NCI-H524 (cell line): ENCODE measurements at places on chromosomes 2 and 18.

DNA sequence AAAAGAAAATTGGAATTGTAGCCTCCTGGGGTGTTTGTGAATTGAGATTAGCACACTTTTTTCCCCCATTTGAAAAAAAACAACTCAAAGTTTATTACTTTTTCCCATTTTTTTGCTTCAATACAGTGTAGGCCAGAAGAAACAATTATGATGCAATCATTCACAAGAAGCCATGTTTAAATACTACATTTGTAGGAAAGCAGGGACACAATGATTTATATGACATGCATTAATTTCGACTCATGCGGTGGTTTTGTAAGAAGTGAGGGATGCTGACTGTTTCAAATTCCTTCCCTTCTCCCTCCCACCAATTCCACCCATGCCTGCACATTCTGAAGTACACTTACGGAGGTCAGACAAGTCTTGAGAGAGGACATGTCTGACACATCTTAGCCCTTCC, 774.2 kb upstream of the FSHR start:
- no peak for DNase-seq

GRCh38 chr18:10006311-10006893, 92.6 kb downstream of the VAPA start:
- peak; percentile 99 for DNase-seq

- DNase-seq: no peak
Observed at GRCh38 chr2:237139123-237139675, 53.5 kb downstream of the COPS8 start.

DNA sequence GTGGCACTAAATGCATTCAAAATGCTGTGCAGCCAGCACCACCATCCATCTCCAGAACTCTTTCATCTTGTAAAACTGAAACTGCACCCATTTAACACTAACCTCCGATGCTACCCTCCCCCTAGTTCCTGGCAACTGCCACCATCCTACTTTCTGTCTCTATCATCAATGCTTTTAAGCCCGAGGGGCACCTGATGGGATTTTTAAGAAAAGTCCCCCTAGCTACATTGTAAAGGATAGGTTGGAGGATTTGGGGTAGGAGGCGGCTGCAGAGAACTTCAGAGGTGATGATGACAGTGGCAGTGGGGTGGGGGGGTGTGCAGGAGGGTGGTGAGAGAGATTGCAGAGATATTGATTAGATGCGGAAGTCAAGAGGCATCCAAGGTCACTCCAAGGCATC, 10.8 kb upstream of the YWHAQ start:
- no peak for DNase-seq

- DNase-seq: no peak
Observed at GRCh38 chr2:239762655-239763269, 262.4 kb downstream of the NDUFA10 start.

DNA sequence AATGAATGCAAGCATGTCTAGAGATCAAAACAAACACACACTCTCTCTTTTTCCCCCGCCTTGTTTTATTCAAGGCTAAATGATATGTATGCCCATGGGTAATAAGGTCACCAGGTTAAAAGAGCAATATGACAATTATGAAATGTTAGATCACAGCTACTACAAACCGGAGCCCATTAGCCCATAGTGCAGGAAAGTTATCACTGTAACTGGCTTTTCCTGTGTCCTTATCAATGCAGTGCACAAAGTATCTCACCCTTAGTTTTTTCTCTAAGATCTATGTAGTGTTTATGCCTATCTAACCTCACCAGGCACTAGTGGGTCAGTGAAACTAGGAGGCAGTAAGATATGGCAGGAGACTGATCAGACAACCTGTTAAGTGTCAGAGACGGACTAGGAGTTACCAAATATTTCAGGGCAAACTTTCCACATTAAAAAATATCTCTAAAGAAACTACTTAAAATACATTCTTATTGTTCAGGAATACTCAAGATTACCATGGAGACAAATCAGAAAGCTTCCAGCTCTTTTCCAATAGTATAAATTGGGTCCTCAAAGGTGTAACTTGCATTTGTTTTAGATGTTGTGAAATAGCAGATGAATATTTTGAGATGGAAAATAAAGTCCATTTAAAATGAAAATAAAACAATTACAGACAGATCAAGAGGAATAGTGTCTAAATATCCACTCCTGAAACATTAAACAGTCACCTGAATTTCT, 282.2 kb downstream of the EXOC6B start:
- no peak for DNase-seq

DNA sequence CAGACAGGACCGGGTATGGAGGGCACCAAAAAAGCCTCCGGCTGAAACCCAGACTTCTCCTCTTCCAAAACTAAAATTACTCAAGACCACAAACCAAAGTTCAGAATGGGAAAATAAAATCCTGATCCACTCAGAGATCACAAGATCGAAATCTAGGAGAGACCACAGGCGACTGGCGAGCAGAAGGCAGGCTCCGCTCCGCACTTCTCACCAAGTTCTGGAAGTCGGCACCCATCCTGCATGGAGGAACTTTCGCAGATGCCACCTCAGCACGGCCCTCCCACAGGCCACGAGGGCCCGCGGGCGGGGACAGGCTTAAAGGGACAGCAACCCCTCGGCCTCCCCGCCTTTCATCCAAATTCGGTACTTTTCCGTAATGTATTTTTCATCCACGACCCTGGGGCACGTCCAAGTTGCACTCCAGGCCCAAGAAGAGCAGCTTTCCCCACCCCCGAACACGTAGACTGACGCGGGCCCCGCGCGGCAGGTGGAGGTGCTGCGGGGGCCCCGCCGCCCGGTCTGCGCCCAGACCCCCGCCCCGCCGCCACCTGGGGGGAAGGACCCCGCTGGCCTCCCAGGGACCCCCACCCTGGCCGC, 43.7 kb downstream of the HDLBP start:
- no peak for DNase-seq

GRCh38 chr2:69167469-69167822, 154.5 kb downstream of the ANTXR1 start:
- no peak for DNase-seq

DNA sequence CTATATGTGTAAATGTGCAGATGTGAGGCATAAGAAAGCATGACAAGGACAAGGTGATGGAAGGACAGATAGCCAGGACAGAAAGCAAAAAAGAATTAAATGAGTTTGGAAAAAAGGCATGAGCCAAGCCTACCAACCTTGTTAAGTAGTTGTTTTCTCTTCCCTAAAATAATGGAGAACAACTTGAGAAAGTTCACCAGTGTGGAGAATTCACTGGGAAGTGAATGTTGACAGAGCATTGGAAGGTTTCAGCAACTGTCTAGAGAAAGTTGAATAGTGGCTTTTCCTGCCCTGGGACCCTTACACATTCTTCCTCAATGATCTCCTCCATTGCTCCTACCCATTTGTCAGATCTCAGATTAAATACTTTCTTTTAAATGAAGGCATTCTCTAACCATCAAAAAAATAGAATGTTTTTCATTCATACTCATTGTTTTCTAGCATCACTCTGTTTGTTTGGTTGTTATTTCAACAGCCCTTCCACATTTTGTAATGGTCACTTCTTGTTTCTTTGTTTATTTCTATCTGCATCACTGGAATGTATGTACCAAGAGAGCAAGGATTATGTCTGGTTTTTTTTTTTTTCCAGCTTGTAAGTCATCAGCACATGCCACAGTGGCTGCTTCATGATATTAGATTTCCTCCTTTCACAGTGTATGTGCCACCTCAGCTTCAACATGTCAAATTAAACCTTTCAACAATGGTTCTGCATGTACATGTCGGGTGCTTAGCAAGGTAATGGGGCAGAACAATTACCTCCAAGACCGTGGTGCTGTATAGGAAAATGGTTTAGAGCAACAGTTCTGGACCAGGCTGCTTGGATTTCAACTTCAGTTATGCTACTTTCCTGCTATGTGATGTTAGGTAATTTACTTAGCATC, 586.0 kb upstream of the VRK2 start:
- no peak for DNase-seq

GRCh38 chr18:50373561-50374219, 1.2 kb upstream of the SKA1 start:
- no peak for DNase-seq

DNA sequence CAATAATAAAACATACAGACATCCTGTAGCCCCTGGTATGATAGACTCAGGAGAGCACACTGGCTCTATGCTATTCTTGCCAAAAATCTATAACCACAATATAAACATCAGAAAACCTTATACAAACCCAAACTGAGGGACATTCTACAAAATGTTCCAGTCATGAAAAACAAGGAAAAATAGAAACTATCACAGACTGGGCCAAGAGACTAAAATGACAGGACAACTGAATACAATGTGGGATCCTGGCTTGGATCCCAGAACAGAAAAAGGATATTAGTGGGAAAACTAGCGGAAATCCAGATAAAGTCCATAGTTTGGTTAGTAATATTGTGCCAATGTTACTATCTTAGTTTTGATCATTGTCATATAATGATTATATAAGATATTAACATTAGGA, 29.6 kb upstream of the EPAS1 start:
- DNase-seq: no peak

GRCh38 chr18:76554547-76555222, 59.6 kb upstream of the ZNF516 start:
- DNase-seq: no peak

DNA sequence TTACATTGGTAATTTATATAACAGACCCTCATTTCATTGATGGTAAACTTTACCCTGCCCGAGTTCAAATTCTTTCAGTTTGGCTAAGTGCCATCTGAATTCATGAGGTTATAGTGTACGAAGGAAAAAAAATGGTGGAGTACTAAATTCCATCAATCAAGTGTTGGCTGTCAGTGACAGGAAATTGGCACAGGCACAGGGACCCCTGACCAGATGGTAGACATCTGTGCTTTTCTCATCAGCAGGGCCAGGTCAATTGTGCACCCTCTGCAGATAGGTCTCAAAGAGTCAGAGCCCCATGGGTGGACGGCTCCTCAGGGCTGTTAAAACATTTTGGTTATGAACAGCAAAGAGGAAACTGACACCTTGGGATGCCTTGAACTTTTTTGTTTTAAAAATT, 439.2 kb downstream of the SETBP1 start:
- peak; percentile 79 for DNase-seq

DNA sequence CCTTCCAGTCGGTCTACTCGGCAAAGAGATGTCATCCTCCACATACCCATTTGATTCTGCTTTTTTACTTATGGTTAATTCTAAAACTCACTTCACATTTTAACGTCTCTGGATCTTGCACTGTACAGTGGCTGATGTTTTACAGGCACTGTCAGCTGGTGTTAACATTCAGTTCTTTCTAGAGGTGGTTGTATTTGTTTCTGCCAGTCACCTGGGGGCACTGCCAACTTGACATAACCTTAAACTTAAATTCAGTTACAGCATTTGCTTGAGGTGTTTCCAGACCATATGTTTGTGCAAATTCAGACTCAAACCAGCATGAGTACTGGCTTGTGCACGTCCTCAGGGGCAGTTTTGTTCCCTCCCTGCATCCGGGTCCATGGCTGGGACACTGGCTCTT, 5.3 kb upstream of the TMEM185B start:
- DNase-seq: peak; percentile 60

DNA sequence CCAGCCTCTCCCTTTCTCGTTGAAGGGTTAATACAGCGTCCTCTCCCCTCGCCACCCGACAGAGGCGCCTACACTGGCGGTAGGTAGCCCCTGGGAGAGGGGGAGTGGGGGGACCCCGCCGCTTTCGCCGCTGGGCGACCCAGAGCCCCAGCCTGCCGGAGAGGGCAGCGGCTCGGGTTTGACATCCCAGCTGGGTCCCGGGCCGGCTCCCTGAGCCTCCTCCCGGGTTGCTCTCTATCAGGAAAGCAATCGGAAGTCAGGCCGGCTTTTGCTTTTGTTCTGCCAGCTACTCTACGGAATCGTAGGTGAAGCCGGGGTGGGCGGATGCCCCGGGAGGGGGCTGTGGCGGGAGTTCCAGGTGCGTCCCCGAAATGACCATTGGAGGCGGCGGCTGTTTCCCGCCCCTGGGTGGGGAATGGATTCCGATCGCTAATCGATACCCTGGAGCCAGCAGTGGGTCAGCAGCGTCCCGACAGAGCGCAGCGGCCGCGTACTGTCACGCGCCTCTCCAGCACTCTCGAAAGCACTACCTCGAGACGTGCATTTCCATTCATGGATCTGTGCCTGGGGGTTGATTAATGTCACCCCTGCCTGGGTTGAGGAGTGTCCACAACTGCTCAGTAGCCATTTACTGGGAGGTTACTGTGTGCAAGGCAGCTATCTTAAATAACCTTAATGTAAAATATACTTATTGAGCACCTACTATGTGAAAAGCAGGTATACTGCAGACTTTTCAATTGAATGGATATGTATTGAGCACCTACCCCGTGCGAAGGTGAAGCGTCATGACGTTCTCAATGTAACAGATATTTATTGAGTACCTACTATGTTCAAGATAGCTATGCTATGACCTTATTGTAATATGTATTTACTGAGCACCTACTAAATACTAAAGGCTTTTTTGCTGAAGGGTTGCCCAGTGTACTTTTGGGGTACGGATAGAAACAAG, 1.1 kb downstream of the MAPK4 start:
- peak; percentile 32 for DNase-seq

DNA sequence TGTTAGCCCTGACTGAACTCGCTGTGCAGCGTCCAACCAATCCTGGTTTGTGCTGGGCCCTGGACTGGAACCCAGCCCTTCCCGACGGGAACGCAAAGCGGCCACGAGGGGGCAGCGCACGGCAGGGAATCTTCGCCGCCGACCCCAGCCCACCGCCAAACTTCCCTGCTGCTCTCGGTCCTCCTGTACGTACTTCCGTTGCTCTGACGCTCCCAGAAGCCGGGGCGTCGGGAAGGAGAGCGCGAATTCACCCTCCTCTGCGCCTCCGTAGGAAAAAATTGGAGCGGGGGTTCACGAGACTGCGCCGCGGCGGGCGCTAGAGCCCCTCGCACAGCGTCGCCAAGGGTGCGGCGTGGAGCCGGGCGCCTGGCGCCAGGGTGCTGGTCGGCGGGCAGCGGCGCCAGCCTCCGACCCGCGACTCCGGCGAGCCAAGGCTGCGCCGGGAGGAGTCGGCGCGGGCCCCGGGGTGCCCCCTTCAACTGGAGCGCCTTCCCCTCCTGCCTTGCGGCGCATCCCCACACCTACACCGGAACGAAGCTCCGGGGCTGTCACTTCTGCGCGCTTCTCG, 873 bp upstream of the SH3RF3 start:
- peak; percentile 39 for DNase-seq

GRCh38 chr2:169193618-169194017, 124.3 kb downstream of the DHRS9 start:
- no peak for DNase-seq

DNA sequence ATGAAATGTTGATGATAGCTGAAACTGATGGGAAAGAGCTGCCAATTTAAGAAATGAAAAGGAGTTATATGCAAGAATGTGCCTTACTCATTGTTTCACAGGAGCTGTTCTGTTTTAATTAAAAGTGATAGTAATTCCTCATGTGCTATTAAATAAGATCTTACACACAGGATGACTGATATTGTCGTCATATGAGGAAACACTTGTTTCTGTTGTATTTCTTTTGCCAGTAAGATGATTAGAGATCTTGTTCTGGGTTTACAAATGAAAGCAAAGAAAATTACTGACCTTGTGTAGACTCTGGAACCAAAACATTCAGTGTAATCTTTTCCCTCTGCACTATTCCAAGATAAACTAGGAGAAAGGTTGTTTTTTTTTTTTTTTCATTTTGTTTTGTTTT, 123.6 kb downstream of the MAP3K20 start:
- DNase-seq: no peak

- no peak for DNase-seq
Observed at GRCh38 chr2:195842932-195843331, 185.9 kb downstream of the SLC39A10 start.
